ENCODE measurements at places on chromosomes 2 and 18. TPM values are rescaled to one million over a fixed set of nuclear protein-coding genes. Genes with fewer than 3 reads are reported as not detected.

- H3K36me3 ChIP-seq: peaks cover 48% of the 10 kb centered on the region
- H3K27me3 ChIP-seq: peaks cover 10% of the 10 kb centered on the region
- H3K4me1 ChIP-seq: peaks cover 94% of the 10 kb centered on the region
- DNase-seq: no peak
These were observed 14.0 kb downstream of the NABP1 start for GRCh38 chr2:191691898-191692297.

DNA sequence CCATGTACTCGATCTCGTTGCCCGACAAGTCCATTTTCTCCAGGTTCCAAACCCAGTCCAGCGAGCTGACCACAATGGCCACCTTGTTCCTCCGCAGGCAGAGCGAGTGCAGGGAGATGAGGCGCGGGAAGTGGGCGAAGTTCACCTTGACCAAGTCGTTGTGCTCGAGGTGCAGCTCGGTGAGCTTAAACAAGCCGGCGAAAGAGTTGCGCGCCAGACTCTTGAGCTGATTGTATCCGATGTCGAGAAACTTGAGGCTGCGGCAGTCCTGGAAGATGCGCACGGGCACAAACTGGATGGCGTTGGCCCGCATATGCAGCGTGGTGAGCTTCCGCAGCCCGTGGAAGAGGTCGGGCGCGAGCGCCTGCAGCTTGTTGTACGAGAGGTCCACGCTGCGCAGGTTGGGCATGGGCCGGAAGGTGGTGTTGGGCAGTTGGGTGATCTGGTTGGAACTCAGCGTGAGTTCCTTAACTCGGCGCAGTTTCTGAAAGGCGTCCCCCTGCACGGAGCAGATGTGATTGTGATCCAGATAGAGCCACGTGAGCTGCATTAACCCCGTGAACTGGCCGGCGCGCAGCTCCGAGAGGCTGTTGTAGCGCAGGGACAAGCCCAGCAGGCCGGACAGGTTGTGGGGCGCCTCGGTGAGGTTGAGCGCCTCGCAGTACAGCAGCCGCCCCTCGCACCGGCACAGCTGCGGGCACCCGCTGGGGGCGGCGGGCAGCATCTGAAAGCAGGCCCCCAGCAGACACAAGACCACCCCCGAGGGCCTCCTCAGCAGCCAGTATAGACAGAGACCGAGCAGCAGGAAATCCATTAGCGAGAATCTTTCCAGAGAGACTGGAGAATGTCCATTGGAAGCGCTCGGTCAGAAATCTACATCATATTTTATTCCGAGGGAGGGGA is 1.3 kb downstream of the LRRTM1 start:
- DNase-seq: no peak
- no peak overlapping the region for H3K27ac ChIP-seq
- no peaks in the 10 kb centered on the region for H3K4me1 ChIP-seq
- no peak overlapping the region for H3K4me3 ChIP-seq
- peaks cover 16% of the 10 kb centered on the region for H3K27me3 ChIP-seq
- H3K36me3 ChIP-seq: no peaks in the 10 kb centered on the region

DNA sequence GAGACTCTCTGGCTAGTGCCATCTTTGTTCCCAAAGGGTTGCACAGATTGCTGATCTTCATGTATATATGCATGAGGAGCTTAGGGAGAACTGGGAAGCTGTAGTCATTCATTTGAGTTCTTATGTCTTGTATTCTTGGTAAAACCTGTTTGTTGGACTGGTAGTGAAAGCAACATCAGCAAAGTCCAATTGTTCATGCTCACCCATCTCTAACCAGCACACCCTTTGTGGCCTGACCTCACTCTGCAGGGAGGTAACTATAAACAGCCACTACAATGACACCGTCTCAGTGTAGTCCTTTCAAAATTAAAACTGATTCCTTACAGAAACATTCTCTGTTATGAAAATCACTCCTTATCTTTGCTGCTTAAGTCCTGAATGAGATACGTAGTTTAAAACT is 13.9 kb upstream of the LMAN1 start:
- H3K27ac ChIP-seq: no peak overlapping the region
- peaks cover under 1% of the 10 kb centered on the region for H3K27me3 ChIP-seq
- no peak overlapping the region for H3K4me3 ChIP-seq
- peaks cover 6% of the 10 kb centered on the region for H3K4me1 ChIP-seq
- no peak for DNase-seq
- 0 out of 2 replicates have a peak, but pooled peaks cover 14% of the 10 kb centered on the region for H3K36me3 ChIP-seq

GRCh38 chr2:142220239-142220638 is 89.4 kb upstream of the LRP1B start:
- H3K36me3 ChIP-seq: no peaks in the 10 kb centered on the region
- no peaks in the 10 kb centered on the region for H3K4me1 ChIP-seq
- no peak for DNase-seq
- H3K4me3 ChIP-seq: no peak overlapping the region

DNA sequence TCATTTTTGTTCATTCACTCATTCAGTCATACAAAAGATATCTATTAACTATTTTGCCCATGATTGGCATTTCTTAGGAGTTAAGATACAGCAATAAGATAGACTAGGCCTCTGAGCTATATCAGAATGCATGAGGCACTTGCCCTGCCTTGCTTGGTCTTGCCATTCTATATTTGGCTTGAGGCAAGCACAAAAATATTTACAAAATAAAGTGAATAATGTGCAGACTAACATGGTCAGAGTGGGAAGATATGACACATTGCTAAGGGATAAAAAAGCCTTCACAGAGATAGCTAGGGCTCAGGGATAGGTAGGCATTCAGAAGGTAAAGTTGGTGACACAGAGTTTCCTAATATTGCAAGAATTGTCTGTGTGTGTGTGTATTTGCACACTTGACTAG is 75.0 kb upstream of the MMADHC start:
- H3K27me3 ChIP-seq: no peaks in the 10 kb centered on the region
- H3K4me1 ChIP-seq: peaks cover 44% of the 10 kb centered on the region
- no peak overlapping the region for H3K27ac ChIP-seq
- peaks cover 3% of the 10 kb centered on the region for H3K36me3 ChIP-seq
- no peak overlapping the region for H3K4me3 ChIP-seq

GRCh38 chr2:103788951-103789350 is 1027.1 kb downstream of the TMEM182 start:
- no peaks in the 10 kb centered on the region for H3K27me3 ChIP-seq
- H3K27ac ChIP-seq: no peak overlapping the region
- no peaks in the 10 kb centered on the region for H3K36me3 ChIP-seq
- no peaks in the 10 kb centered on the region for H3K4me1 ChIP-seq
- no peak overlapping the region for H3K4me3 ChIP-seq

Gene ABHD1
- not detected for total RNA-seq

- H3K27me3 ChIP-seq: no peaks in the 10 kb centered on the region
- no peak overlapping the region for H3K27ac ChIP-seq
- H3K4me1 ChIP-seq: no peaks in the 10 kb centered on the region
- H3K4me3 ChIP-seq: no peak overlapping the region
These were observed 433.8 kb downstream of the LRP1B start for GRCh38 chr2:141697035-141697434.

Gene ACTG2
- 0.31 TPM for total RNA-seq

Gene TET3
- total RNA-seq: 3.7 TPM

GRCh38 chr2:59665021-59665420 is 888.4 kb downstream of the BCL11A start:
- no peak overlapping the region for H3K4me3 ChIP-seq
- no peak overlapping the region for H3K27ac ChIP-seq
- DNase-seq: no peak

DNA sequence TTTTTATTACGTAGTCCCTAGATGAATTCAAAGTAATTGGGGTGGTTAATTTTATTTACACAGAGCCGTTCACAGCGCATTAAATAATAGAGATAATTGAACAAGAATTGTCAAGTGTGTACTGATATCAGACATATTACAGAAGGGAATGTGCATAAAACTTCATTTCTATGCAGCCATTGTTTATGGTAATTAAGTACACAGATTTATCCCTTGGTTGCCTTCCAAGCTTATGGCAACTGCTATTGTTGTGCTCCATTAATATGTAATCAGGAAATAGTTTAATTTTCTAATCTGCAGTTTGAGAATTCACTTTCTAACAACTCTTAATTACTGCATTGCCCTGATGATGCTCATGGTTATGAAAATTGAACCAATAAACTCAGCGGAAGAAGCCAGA is 47.3 kb upstream of the OTX1 start:
- H3K36me3 ChIP-seq: peaks cover 19% of the 10 kb centered on the region
- H3K4me1 ChIP-seq: peaks cover 34% of the 10 kb centered on the region
- H3K27ac ChIP-seq: no peak overlapping the region
- 0 out of 2 replicates have a peak, but pooled peaks cover 2% of the 10 kb centered on the region for H3K27me3 ChIP-seq

- H3K4me3 ChIP-seq: no peak overlapping the region
- H3K36me3 ChIP-seq: no peaks in the 10 kb centered on the region
- no peaks in the 10 kb centered on the region for H3K27me3 ChIP-seq
- no peak for DNase-seq
- no peak overlapping the region for H3K27ac ChIP-seq
These were observed 42.7 kb upstream of the CDH19 start for GRCh38 chr18:66646609-66647008.

DNA sequence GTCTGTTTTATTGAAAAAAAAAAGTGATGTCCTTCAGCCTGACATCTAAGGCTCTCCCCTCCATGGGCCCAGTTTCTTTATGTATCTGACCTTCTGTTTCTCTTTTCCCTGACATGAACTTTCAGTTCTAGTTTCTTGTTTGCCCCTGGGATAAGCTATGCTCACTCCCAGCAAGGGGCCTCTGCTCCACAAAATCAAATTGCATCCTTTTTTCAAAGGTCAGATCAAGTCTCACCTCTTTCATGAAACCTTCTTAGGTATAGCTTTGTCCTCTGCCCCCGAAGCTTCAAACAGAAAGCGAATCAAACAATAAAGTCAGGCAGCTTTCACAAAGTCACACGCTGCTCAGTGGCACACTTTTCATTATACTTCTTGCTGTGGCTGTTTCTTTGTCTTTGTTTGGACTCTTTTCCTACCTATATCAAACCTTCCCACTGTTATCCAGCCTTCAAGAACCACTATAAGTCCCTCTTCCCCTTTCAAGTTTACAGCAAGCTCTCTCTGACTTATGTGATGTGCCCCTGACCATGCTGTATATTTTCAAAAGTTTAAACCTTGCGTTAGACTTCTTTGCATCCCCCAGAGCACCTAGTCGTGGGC is 23.3 kb downstream of the MAP3K19 start:
- peaks cover 13% of the 10 kb centered on the region for H3K27me3 ChIP-seq
- peak overlapping the region; percentile 6 for H3K4me3 ChIP-seq
- no peaks in the 10 kb centered on the region for H3K36me3 ChIP-seq
- H3K27ac ChIP-seq: no peak overlapping the region
- DNase-seq: no peak

- H3K4me3 ChIP-seq: no peak overlapping the region
- peaks cover 74% of the 10 kb centered on the region for H3K4me1 ChIP-seq
- no peaks in the 10 kb centered on the region for H3K27me3 ChIP-seq
These were observed 77.6 kb downstream of the SPRED2 start for GRCh38 chr2:65354773-65355172.

- H3K27me3 ChIP-seq: no peaks in the 10 kb centered on the region
- no peak overlapping the region for H3K27ac ChIP-seq
- no peak for DNase-seq
- H3K4me1 ChIP-seq: no peaks in the 10 kb centered on the region
- H3K36me3 ChIP-seq: no peaks in the 10 kb centered on the region
- no peak overlapping the region for H3K4me3 ChIP-seq
These were observed 1963.3 kb upstream of the PIK3C3 start for GRCh38 chr18:39991696-39992265.

Gene ERFE
- total RNA-seq: 0.20 TPM

DNA sequence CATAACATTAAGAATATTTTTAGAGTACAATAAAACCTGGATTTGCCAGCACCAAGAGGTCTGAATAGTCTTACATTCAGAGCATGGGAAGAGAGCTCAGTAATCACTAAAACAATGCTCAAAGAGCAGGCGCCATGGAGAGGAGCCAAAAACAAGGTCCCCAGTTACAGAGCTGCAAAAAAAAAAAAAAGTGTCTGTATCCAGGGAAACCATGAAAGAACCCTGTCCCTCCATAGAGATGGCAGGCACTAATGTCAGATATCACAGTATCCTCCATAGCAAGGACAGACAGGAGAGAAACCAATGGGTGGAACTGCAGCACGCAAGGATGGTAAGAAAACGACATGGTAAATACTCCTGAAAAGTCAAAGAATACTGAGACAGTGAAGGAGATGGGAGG is 19.5 kb downstream of the FBXO15 start:
- H3K27ac ChIP-seq: no peak overlapping the region
- no peak overlapping the region for H3K4me3 ChIP-seq

- no peak overlapping the region for H3K4me3 ChIP-seq
- DNase-seq: no peak
- no peaks in the 10 kb centered on the region for H3K36me3 ChIP-seq
- H3K4me1 ChIP-seq: no peaks in the 10 kb centered on the region
These were observed 145.8 kb downstream of the MYO3B start for GRCh38 chr2:170323743-170324142.

GRCh38 chr18:68417826-68418225 is 297.1 kb downstream of the TMX3 start:
- peaks cover 26% of the 10 kb centered on the region for H3K36me3 ChIP-seq
- DNase-seq: peak; percentile 41
- peaks cover 3% of the 10 kb centered on the region for H3K27me3 ChIP-seq
- peak overlapping the region; percentile 68 for H3K27ac ChIP-seq

DNA sequence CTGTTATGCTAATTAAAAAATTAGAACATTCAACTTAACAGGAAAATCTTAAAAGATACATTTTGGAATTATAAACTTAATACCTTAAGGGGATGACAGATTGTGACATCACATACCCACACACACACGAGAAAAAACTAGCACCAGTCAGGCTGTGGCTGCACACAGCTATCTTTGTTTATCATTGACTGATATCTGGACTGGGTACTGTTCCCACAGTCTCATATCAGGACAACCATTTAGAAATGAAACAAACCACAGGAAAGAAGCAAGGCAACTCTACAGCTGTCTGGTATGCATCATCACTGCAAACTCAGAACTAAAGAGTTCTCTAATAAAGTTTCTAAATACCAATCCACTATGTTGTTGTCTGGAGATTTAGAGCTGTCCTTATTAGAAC is 210.9 kb upstream of the SMAD7 start:
- peak; percentile 64 for DNase-seq
- H3K4me1 ChIP-seq: peaks cover 25% of the 10 kb centered on the region
- H3K36me3 ChIP-seq: peaks cover 25% of the 10 kb centered on the region
- H3K4me3 ChIP-seq: no peak overlapping the region

Gene SNORC
- total RNA-seq: 0.89 TPM

Gene MYO1B
- total RNA-seq: 254 TPM

DNA sequence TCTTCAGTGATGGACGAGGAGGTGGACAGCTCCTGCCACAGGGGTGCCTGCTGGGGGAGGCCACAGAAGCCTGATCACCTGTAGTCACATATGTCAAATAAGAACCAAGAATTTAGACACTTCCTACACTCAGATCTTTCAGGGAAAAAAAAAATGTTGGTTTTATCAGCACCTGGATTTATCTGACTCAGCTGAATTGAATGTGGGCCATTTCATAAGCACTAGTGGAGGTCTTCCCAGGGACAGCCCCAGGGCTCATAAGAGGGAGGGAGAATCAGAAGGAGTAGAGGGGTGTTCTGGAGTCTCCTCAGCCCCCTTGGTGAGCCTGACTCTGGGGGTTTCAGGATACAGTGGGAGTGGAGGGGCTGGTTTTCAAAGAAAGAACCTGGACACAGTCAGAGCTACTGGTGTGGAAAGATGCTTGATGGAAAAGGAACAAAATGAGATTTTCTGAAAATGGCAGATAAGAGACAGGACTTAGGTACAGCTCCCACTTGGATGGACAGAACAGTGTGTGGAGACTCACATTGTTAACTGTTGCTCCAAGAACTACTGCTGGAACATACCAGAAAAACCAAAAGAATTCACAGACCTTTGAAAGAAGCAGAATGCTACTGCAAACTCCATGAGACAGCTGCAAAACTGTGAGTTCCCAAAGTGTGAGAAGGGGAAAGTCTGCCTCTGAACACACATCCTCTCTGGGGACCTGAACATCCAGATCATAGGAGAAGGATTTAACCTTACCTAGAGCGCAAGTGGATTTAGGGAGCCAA is 45.4 kb downstream of the LCT start:
- H3K27ac ChIP-seq: no peak overlapping the region
- peaks cover 23% of the 10 kb centered on the region for H3K4me1 ChIP-seq
- H3K36me3 ChIP-seq: peaks cover 15% of the 10 kb centered on the region
- DNase-seq: peak; percentile 8
